ENCODE measurements at places on chromosomes 7 and 10. TPM values are rescaled to one million over a fixed set of nuclear protein-coding genes. Genes with fewer than 3 reads are reported as not detected.

- DNase-seq: no peak
These were observed 347.5 kb downstream of the GRID1 start for GRCh38 chr10:86019141-86019540.

- no peak for DNase-seq
These were observed 68.1 kb upstream of the NPTX2 start for GRCh38 chr7:98548971-98549370.

DNA sequence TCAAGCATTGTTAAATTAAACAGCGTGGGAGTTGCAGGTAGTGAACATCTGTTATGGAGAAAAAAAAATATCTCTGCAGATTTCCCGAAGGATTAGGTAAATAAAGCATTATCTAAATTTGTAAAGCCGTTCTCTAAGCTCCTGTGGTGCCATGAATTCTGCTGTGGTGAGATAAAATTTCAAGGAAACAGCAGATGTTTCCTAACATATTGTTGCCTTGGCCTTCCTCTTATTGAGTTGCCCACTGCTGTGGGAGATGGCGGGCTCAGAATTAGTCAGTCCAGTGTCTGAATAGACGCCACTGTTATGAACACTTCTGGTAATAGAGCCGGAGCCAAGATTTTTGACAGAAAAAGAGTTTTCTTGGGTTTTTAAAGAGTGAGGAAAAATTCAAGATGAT, 82.6 kb upstream of the ELMO1 start:
- DNase-seq: no peak

DNA sequence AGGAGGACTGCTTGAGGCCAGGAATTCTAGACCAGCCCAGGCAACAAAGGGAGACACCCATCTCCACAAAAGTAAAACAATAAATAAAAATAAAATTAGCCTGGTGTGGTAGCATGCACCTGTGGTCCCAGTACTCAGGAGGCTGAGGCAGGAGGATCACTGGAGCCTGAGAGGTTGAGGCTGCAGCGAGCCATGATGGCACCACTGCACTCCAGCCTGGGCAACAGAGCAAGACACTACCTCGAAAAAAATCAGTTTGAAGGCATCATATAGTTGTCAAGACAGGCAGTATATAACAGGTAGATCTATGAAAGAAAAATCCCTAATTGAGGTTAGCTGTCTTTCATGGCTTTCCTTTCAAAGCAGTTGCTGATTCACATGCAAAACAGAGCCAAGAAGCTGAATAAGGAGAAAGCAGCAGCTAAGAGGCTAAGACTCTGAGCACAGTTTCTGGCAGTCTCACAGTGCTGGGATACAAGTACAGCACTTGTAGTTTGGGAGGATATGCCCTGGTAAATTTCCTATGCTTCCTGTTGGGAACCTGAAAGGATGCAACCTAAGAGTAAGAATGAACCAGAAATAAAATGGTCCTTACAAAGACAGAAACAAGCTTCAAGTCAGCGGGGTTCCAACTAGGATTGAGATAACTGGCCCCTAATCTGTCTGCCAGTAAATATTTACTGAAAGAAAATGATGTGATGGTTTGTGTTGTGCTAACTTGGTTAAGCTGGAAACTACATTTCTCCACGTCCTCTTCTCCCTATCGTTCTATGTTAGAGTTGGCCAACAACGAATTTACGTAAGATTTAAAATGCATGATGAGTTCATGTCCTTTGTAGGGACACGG, 368.5 kb upstream of the HPS1 start:
- no peak for DNase-seq

GRCh38 chr10:10787586-10787985, 230.1 kb upstream of the CELF2 start:
- DNase-seq: no peak

- DNase-seq: no peak
These were observed 54.2 kb downstream of the DLG5 start for GRCh38 chr10:77872151-77872946.

DNA sequence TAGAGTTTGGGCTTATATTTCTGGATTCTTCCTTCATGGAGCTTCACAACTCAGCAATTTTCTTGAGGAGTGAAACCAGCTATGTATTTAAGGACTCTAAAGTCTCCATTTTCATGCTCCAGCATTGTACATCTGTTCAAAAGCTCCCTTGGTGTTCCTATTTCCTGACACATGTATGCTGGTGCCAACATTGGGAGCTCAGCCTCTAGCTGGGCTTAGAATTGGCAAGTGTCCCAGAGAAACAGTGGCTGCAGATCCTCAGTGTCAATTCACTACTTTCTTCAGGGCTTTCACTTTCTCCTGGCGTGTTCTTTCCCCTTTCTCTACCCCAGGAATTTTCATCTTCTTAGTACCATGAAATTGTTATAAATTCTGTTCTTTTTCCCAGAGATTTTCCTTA, 103.1 kb downstream of the ZNF467 start:
- DNase-seq: peak; percentile 28

GRCh38 chr7:76000566-76000965, 6.2 kb upstream of the TMEM120A start:
- no peak for DNase-seq

DNA sequence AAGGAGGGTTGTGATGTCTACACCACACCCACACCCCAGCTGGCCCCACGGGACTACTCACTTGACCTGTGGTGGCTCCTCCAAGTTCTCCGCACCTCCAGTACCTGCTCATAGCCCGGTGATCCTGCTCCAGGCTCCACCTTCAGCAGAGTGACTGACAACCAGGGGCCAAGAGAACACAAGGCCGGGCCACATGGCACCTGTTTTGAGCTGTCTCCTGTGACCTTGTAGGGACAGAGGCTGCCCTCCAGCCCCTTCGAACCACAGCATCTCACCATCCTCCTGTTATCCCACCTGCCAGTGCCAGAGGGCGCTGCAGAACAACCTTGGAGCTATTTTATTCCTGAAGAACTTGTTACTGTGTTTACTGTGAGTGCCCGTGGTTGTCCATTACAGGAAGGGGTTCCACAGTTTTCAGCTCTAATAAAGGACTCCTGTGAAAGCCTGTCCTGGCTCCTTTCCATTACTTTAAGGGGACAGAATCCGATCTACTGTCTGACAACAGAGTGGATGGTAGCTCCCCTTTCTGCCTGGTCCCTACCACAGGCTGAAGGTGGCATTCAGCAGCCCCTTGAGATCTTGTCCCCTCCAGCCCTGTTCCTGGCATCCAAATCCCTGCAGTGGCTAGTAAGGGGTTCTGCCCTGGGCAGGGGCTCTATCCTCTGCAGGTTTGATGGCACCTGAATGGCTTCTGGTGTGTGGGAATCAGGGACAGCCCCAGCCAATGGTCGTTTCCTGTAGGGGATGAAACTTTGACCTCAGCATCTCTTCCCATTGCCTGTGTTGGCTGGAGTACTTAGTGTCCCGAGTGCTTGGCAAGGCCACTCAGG, 50.8 kb downstream of the C10orf120 start:
- DNase-seq: peak; percentile 21

DNA sequence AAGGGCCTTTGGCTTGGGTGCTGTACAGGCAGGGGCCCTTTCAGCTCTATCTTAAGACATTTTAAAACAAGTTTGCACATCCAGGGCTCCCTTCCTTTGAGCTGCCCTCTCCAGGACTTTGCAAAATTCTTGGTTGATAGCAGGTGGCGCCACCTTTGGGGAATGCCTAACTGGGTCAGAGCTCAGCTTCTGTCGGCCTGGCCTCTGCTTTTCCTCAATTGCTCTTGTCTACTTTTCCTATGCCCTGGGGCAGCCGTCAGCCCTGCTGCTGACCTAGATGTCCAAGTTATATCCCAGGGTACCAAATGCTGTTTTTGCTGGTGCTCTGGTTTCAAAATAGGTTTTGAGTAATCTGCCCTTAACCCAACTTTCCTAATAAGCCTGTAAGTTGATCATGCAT, 65.8 kb downstream of the APBB1IP start:
- DNase-seq: no peak

DNA sequence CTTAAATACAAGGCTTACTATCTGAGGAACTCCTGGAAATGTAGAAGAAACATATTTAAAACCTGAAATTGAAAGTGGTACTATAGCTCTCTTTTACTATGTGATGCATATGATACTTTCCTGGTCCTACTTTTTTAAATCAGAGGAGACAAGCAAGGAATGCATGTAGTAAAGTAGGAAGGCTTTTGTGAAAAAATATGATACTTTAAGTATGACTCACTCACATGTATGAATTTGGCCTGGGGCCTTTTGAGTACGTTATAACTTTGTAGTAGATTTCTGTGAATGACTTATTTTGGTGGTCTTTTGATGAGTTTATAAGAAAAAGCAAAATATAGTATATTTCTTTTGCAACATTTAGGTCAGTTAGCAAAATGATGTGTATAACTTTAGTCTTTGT, 53.8 kb downstream of the TAX1BP1 start:
- no peak for DNase-seq

GRCh38 chr7:91228327-91228726, 35.9 kb upstream of the FZD1 start:
- no peak for DNase-seq

GRCh38 chr7:93836116-93836515, 54.4 kb downstream of the TFPI2 start:
- no peak for DNase-seq

GRCh38 chr7:1572111-1572822, 2.4 kb upstream of the PSMG3 start:
- no peak for DNase-seq

The TMEM270 gene
- not detected for total RNA-seq

The TPK1 gene
- total RNA-seq: 11.6 TPM

The MRPS33 gene
- total RNA-seq: 51.1 TPM

The RBAK gene
- 20.8 TPM for total RNA-seq

The ADGRA1 gene
- not detected for total RNA-seq
